GM12864 (cell line): ENCODE measurements at places on chromosomes 16 and 17.
A peak's percentile ranks its signal among the peaks of the same experiment; 100 is the strongest.

DNA sequence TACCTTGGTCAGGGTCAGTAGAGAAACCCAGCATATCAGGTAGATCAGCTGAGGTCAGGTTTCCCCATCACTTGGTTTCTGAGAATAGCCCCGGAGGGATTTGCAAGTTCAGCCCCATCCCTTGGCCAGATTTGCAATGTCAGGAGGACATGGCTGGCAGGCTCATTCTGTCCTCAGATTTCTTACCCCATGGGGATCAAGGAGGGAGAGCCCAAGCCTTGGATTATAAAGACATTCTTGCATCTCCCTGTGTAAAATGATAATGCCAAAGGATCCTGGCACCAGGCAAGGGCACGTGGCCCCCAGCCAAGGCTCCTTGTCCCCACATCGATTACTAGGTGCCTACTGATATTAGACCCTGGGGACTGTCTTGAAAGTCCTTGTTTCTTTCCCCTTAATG is 53.2 kb downstream of the MYH3 start:
- DNase-seq: no peak

DNA sequence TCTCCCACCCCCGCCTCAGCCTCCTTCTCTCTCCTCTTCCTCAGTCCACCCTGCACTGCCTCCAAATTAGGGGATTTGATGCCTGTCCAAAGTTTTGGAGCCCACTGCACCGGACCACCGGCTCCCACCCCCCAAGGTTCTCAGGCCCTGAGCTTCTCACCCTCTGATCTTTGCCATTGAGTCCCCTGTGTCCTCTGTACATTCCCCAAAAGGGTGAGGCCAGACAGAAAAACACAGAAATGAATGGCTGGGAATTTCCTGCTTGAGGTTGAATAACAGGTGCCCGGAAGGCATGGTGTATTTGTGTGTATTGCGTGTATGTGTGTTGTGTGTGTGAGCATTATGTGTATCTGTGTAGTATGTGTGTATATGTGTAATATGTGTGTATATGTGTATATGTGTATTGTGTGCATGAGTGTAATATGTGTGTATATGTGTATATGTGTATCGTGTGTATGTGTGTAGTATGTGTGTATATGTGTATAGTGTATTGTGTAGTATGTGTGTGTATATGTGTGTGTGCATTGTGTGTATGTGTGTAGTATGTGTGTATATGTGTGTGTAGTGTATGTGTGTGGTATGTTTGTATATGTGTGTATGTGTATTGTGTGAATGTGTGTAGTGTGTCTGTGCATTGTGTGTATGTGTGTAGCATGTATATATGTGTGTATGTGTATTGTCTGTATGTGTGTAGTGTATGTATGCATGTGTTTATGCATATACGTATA is 16.0 kb upstream of the CCL17 start:
- DNase-seq: peak; percentile 62

DNA sequence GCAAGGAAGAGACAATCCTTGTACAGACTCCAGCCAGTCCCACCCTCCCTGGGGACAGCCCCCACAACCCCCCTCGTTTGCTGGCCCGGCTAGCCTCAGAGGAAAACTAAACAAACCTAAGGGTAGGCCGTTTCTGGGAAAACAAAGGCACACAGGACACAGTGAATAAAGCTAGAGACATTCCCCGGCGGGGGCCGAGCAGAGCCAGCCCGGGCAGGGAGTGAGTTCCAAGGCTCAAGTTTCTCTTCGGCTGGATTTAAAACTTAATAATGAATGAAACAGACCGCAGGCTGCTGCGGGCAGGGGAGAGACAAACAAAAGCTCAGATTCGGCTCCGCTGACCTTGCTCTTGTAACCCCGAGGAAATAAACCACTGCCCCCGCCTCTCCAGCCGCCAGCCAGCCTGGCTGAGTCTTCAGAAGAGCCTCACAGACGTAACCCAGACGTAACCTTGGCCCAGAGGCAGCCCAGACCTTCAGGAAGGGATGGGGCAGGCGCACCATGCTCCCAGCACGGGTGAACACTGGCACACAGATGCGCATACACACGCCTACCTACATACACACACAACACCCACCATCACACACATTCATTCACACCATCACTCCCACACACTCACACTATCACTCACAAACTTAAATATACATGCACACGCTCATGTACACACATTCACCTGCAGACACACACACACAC is 216.0 kb downstream of the ZNF423 start:
- DNase-seq: no peak

GRCh38 chr17:27920569-27920968 is 27.4 kb upstream of the LYRM9 start:
- no peak for DNase-seq

DNA sequence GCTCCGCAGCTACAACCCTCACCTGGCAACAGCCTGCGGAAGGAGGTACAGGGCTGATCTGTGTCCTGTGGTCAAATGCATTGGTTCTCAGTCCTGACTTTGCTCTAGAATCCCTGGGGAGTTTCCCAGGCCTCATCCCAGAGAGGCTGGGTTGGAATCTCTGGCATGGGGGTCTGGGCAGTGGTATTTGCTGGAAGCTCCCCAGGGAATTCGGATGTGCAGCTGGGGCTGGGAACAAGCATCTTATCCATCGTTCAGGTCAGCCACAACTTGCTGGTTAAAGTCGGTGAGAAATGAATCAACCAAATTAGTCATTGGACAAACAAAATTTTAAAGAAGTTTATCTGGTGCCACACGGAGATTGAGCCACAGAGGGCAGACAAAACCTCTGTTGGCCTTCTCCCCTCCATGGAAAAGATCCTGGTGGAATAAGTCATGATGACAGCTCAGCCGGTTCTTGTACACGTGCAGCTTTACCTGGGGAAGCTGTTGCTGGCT is 231.2 kb downstream of the FOXL1 start:
- no peak for DNase-seq

GRCh38 chr17:39737760-39738567 is at the start of gene GRB7:
GRB7 (plus strand) TSS chr17:39737938; CDS start chr17:39742302, 4,364 bp downstream.
- no peak for DNase-seq

- no peak for DNase-seq
Observed at GRCh38 chr17:61411261-61412142, 11.9 kb downstream of the TBX2 start.

GRCh38 chr17:77572851-77573250 is 385.7 kb upstream of the TNRC6C start:
- DNase-seq: no peak

GRCh38 chr17:56203430-56203829 is 50.2 kb downstream of the ANKFN1 start:
- DNase-seq: peak; percentile 15

DNA sequence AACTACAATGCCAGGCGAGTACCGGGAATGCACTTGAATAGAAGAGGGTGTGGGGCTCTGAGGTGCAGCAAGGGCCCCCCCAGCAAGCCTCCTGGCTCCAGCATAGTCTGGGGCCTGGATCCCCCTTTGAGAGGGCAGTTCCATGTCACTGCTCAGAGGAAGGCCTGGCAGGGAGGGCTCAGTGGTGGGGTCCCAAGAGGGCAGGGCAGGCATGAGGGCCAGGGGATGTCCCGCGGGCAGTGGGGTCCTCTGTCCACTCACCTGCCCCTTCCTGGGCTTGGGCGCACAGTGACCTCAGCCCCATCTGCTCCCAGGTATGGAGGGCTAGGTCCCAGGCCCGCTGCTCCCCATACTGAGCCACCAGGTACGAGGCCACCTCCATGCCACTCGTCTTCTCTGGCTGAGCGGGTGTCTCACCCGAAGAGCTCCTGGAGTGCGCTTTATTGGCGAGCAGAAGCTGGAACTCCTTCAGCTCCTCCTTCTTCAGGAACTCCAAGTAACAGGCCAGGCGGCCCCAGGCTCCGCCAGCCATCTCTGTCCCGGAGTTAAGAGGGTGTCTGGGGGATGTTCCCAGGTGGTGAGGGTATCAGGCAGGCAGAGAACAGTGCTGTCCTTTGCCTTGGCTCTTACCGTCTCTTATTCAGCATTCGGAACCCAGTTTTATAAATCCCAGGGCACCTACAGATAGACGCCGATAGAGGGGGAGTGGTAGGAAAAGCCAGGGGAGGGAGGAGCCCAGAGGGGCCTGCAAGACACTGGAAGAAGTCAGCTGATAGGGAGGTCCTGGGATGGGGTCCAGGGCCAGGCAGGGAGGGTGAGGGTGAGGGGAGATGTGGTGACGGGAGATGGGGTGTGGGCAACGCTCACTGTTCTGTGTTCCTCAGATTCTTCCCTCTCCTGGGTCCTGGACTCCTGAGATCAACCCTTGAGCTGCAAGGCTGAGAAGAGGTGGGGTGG is 605 bp downstream of the NLRP1 start:
- DNase-seq: no peak

- no peak for DNase-seq
Observed at GRCh38 chr17:29167393-29168078, 12.7 kb downstream of the MYO18A start.

DNA sequence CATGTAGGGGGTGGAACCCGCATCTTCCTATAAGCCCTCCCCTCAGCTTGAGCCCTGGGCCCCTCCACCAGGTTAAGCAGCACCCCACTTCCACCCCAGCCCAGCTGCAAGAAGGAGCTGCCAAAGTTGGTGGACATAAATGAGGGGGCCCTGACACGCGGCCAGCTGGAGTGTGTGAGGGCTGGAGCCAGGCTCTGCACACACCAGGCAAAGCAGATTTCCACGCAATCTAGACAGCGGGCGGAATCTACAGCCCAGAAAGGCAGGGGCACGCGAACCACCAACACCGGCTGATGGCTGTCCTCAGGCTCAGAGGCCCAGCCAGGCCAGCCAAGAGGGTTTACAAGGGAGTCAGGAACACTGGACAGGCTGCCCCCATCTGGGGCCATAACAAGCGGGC is 171.2 kb downstream of the ZNF423 start:
- DNase-seq: no peak

GRCh38 chr17:41521574-41522261 is 3.0 kb upstream of the KRT15 start:
- no peak for DNase-seq

DNA sequence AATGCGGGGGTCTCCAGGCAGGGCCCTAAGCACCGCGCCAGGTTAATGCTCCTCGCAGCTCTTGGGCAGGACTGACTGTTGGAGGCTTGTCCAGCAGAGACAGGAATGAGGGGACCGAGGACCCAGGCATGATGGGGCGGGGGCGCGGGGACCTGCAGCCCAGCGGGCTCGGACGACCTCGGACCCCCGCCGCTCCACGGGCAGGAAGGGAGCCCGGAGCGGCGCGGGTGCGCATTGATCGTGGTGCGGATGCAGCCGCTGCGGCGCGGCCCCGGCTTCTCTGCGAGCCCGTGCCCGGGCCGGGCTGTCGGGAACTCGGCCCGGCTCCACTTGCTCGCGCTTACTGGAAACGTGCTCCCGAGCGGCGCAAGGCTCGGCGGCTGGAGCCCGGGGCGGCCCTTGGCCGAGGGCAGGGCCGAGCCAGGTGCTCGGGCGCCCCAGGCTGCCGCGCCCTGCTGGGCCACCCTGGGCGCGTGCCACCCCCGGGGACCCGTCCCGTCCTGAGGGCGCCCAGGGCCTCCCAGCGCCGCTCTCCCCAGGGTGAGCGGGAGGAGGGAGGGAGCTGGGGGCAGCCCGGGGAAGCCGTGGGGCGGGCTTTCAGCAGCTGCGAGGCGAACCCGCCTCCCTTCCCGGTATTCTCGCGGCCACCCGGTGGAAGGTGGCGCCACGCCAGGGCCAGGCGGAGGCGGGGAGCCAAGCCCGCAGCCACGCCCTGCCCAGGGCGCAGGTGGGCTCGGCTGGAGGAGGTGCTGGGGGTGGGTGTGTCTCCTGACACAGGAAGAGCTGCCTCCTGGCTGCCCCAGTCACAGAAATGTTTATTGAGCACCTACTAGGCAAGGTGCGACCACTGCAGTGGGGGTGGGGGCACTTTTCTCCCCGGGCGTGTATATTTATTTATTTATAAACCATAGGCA is 45.9 kb downstream of the SOCS3 start:
- DNase-seq: no peak

GRCh38 chr16:9072806-9073341 is 18.6 kb upstream of the HAPSTR1 start:
- DNase-seq: peak; percentile 69

DNA sequence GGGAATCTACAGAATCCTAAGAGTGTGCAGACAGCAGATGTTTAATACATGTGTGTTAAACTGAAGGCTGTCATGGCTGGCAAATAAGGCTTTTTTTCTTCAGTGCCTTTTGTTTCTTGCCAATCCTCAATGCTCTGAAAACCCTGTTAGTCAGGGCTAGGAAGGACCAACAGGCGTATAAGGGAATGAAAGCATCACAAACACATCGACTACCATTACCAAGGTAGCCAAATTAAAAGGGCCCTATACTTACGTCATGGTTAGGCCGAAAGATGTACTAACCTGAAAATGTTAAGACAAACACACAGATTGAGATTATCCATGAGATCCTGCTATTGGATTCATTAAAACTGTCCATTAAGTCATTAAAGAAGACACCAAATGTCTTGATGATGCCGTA is 13.1 kb downstream of the SLC16A6 start:
- DNase-seq: no peak

DNA sequence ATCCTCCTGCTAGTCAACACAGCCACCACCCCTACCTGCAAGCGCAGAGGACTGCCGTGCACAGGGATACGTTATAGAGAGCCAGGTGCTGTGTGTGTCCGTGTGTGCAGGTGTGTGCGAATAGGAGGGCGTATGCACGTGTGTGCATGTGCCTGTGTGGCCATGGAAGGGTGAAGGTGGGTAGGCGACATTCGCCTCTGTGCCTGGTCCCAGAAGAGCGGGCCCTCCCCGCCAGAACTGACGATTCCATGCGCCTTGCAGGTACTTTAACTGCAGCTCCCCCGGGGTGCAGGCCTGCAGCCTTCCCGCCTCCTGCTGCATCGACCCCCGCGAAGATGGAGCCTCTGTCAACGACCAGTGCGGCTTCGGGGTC is 8.7 kb downstream of the PDE6G start:
- no peak for DNase-seq

DNA sequence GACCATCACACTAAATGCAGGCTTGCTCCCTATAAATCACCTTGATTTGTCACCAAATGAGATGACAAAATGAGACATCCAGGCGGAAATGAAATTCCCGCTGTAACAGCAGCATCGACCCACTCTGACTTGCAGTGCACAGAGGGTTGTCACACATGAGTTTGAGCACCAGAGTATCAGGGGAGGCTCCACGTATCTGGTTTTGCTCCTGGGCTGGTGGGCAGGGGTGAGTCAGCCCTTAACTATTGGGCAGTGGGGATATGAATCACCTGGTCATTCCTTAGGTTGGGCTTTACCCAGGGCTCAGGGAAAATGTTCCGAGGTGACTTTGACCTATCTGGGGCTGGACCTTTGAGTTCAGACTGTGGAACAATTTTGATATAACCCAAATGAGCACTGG is 245.2 kb upstream of the CCL2 start:
- DNase-seq: no peak

DNA sequence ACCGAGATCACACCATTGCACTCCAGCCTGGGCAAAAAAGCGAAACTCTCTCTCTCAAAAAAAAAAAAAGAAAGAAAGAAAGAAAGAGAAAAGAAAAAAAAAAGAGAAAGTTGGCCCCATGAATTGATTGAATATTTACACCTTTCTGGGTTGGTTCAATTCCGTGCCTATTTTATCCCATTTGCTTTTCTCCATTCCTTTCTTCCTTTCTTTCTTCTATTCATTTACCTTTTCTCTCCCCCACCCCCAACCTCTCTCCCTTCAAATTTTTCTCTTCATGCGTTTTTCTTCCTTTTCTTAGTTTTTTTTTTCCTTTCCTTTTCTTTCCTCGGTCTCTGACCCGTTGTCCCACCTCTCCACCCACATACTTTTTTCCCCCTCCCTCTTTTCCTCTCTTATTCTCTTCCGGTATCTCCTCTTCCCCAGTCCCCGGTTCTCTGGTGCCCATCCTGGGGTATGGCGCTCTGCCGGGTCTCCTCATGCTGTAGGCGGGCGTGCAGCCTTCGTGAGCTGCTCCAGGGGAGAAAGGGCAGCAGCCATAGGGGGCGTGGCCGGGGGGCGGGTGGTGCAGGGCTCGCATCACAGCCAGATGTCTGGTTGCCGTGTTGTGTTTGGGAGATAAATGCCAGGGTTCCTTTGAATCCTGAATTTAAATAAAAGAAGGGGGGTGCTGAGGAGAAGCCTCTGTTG is 5.3 kb upstream of the COL1A1 start:
- no peak for DNase-seq
